ENCODE measurements at places on chromosomes 11 and 22.

- no peak for DNase-seq
These were observed 14.7 kb downstream of the LUZP2 start for GRCh38 chr11:24511511-24511910.

DNA sequence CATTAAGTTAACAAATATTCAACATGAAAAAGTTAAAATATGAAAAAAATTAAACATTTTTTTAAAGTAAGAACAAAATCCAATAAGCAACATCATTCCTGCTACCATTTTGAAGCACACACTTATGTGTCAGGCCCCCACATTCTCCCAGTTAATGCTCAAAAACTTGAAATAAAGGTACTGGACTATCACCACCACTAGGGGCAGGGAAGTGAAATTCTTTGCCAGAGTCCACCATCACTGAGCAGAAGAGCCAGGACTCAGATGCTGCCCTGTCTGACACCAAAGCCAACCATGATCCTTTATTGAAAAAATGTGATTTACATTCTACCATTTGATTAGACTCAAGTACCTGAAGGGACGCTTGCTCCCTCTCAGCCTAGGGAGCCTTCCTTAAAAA lies 39.1 kb downstream of the PITPNB start:
- no peak for DNase-seq

- no peak for DNase-seq
These were observed 11.2 kb downstream of the CRYBB1 start for GRCh38 chr22:26606611-26607010.

DNA sequence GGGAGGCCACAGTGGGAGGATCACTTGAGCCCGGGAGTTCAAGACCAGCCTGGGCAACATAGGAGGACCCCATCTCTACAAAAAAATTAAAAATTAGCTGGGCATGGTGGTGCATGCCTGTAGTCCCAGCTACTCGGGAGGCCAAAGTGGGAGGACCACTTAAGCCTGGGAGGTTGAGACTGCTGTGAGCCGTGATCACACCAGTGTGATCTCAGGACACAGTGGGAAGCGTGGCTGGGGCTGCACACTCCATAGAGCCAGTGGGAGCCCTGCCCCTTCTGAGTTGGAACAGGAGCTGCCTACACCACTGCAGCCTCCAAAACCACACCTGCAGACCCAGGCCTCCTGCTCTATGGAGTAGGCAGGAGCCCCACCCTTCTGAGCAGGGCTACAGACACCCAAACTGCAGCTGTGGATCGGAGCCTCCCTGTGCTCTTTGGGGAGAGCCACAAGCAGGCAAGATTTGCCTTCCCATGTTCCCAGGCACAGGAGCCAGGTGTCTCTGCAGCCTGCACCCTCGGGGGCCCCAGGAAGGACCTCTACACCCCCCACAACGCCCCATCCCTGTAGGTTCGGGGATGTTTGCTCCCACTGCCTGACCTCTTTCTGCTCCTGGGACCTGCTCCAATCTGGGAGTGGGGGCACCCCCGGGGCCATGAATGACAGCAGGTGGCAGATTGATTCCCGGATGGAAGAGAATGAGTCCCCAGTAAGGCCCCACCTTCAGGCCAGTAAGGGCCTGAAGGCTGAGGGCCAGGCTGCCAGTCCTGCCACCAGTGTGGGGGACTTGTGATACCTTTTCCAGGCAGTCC lies 245.4 kb downstream of the BUD13 start:
- DNase-seq: no peak

DNA sequence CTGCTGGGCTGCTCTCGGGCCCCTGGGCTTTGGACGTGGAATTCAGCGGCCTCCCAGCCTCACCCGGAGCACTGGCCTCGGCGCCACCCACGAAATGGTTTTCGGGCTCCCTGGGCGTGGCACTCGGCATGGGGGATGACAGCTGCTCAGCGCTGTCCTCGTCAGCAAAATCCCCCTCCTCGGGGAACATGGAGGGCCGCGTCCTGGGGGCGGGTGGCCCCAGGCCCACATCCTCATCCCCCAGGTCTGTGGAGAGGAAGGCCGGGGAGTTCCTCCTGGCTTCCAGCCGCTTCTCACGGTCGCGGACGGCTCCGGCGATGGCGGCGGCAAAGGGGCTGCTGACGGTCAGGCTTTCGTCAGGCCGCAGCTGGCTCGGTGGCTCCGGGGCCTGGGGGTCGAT lies 88.4 kb downstream of the CTTN start:
- DNase-seq: no peak

- DNase-seq: no peak
These were observed 109.9 kb upstream of the CLMP start for GRCh38 chr11:123304828-123305466.

DNA sequence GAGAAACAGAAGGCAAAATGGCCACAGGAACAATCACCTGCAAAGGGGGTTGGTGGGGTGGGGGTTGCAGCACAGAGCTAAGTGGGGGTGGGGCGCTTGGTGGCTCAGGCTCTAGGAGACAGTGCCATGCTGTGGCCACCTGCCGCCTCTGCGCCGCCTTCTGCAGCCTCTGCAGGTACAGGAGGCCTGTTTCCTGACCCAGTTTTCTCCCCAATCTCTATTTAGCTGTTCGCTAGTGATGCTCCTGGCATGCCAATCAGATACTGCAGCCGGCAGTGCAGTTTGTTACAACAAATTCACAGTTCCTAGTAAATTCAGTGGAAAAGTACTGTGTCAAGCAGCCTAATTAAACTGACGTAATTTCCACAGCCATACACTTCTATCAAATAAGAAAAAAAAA lies 106.4 kb downstream of the SERGEF start:
- DNase-seq: no peak

GRCh38 chr11:1129611-1130160 lies 28.1 kb upstream of the MUC5AC start:
- DNase-seq: no peak

- no peak for DNase-seq
These were observed 12.9 kb downstream of the RNF141 start for GRCh38 chr11:10528121-10528520.

- DNase-seq: peak; percentile 30
These were observed 405 bp downstream of the SFI1 start for GRCh38 chr22:31496735-31497146.

DNA sequence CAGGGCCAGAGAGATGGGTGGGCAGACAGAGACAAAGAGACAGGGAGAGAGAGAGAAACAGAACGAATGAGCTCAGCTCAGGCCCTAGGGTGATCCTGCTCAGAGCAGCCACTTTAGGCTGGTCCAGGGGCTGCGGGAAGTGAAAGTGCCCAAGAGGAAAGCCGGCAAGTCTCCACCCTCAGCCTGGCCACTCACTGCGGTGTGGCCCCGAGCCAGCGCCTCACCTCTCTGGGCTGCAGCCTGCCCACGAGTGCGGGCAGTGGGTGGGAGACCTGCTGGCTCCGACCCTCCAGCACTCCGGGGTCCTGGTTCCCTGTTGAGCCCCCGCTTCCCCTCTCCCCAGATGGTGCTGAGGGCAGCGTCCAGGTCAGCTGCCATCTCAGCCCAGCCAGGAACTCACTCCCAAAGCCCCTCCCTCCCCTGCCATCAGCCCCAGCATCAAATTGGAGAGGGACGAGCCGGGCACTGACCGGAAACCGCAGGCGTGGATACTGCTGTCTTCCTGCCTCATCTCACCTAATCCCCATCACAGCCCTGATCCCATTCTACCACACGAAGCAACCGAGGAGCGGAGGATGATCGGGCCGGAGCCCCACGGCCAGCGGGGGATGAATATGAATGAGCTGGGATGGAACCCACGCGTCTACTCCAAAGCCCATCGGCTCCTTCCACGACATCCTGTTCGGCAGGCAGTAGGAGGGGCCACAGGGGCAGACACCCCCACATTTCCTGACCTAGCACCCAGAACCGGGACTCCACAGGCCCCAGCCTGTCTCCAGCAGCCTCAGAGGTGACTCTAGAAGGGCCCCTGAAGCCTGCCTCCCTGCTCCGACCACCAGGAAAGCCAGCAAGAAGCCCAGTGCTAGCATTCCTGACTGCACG lies 16.9 kb downstream of the ELFN2 start:
- DNase-seq: no peak

- DNase-seq: no peak
These were observed 473.4 kb downstream of the MN1 start for GRCh38 chr22:27327981-27328721.

- no peak for DNase-seq
These were observed 158.7 kb upstream of the SYT13 start for GRCh38 chr11:45444796-45445195.

GRCh38 chr22:48156603-48157355 lies 1394.3 kb downstream of the TBC1D22A start:
- no peak for DNase-seq

- DNase-seq: no peak
These were observed 935 bp upstream of the RTN4RL2 start for GRCh38 chr11:57459164-57460021.

DNA sequence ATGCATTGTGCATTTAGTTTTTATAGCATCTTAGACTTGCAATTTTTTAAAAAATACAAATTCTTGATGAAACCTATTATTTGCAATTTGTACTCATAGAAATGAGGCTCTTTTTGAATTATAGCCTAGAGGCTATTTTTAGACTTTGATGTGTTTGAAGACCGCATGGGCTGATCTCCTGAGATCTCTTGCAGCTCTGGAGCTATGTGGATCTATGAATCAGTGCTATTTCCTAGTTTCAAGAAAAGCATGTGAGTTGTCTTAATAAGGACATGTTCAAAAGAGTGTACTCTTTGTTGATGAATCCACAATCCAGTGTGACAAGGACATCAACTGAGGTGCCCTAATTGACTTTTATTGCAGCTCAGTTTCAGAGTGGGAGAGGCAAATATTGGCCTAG lies 620.5 kb downstream of the ETS1 start:
- DNase-seq: no peak

GRCh38 chr11:119107538-119108145 lies 498 bp downstream of the C2CD2L start:
- DNase-seq: no peak

DNA sequence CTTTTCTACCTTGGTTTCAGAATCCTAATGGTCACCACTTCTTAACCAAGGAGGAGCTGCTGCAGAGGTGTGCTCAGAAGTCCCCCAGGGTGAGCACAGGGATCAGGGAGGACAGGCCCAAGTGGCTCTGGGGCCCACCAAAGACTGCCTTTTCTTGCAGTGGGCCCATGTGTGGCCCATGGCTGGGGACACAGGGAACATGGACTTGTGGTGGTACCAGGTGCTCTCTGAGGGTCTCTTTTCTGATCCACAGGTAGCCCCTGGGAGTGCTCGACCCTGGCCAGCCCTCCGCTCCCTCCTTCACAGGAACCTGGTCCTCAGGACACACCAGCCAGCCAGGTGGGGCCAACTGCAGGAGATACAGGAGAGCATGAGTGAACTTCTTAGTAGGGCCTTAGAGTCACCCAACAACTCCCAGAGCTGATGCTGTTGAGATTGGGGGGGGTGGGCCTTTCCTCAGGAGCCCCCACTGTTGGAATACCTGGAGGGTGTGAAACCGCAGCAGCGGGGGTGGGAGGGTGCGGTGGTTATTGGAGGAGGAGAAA lies 2.0 kb downstream of the MUS81 start:
- no peak for DNase-seq

All from stimulated activated CD4-positive, alpha-beta T cell treated with anti-CD3 and anti-CD28 coated beads, Interleukin-2, amount 100 ng/mL, for 48 hours (primary cell).